Esophagus mucosa (tissue), 1 donor: ENCODE measurements at places on chromosomes 3 and 15. TPM values are rescaled to one million over a fixed set of nuclear protein-coding genes. Genes with fewer than 3 reads are reported as not detected.

Gene CNTN3
- total RNA-seq, result 0.04 TPM

Gene GUCA1C
- total RNA-seq, result not detected

DNA sequence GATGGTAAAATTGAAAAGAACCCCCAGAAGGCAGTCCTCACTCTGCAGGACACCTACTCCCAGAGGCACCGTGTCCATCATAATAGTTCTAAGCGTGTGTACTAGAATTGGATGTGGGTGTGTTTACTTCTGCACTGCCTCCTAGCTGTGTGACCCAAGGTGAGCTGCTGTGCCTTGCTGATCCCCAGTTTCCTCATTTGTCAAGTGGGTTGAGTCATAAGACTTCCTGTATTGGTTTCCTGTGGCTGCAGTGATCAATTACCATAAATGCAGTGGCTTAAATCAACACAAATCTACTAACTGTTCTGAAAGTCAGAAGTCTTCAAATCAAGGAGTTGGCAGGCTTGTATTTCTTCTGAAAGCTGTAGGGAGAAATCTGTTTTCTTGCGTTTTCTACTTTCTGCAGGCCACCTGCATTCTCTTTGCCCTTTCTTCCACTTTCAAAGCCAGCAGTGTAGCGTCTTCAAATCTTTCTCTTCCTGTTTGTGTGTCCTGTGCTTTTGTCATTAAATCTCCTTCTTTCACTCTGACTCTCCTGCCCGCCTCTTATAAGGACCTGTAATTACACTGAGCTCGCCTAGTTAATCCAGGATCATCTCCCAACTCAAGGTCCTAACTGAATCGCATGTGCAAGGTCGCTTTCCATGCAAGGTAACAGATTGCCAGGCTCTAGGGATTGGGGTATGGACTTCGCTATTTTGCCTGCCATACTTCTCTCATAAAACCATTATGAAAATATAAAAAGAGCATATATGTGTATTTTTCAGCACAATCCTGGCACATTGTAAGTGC, 59.0 kb downstream of the RORA start:
- peak; percentile 47 for ATAC-seq

DNA sequence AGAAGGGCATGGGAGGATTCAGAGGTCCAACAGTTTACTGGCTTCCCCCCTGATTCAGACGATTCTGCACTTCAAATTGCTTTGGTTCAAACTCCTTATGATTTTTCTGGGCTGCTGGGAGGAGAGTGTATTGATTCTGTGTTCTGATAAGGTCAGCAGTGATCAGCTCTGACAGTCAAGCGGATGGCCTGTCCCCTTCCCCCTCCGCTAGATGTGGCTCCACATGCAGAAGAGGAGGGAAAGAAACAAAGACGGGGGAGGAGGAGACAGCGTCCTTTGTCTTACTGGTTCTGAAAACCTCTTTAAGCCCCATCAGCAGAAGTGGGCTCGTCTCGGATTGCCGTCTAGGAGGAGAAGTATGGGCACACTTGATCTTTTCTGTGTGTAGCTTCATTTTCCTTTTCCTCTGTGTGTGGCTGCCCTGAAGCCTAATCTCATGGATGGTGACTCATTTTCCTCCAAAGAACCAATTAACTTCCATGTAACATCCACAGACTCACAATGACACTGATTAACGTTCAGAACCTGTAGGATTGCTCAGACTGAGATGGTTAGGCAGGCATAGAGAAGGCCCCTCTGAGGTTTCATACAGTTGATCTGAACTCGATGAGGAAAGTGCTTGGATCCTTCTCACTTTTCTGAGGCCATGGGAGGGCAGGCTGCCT, 162.4 kb upstream of the PPP2R3A start:
- ATAC-seq, result no peak

DNA sequence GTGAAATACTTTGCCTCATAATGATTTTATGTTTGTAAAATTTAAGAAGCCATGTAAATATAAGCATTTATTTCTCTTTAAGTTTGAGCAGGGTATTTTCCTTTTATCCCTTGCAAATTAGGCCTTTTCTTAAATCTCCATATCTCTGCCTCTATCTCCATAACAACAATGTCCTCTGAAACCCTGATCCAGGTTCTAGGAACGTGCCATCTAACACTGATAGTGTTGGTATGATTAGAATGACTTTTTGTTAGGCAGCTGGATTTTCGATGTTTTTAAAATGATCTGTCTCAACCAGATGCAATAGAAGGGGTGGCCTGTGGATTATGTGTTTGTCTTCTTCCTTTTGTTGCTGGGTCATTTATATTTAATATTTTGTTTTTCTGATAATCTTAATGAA, 77.9 kb downstream of the TRPC1 start:
- no peak for ATAC-seq

Gene P2RY14
- total RNA-seq, result 0.88 TPM

Gene GNL3
- total RNA-seq, result 76.4 TPM

GRCh38 chr15:33135355-33135781, 59.1 kb downstream of the FMN1 start:
- ATAC-seq, result no peak

Gene LDHAL6B
- total RNA-seq, result not detected

Gene LSMEM2
- total RNA-seq, result not detected

- ATAC-seq, result no peak
These were observed 3.7 kb downstream of the KPNA1 start for GRCh38 chr3:122510878-122511535.

- no peak for ATAC-seq
These were observed 990 bp downstream of the IQCF5 start for GRCh38 chr3:51874411-51874810.

GRCh38 chr15:63595065-63595464, 2.1 kb upstream of the FBXL22 start:
- ATAC-seq, result no peak

DNA sequence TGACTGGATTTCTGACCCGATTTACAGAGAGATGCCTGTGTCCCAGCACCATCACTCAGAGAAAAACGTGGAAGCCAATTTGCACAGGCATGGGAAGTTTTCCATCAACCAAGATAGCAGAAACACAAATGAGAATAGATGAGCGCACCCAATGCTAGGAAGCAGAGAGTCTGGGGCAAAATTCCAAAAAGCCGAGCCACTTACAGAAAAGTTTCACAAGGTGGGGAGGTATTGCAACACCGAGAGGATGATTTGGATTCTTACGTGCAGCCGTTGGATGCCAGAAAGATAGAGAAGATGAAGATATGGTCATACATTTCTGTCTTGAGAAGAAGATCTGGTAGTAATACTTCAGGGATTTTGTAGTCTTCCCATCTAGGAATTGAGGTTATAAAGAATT, 57.4 kb downstream of the UNC13C start:
- no peak for ATAC-seq

GRCh38 chr15:32739522-32740063, 21.8 kb downstream of the GREM1 start:
- ATAC-seq, result no peak

- ATAC-seq, result peak; percentile 32
These were observed 100.2 kb downstream of the RYK start for GRCh38 chr3:134150476-134150875.

DNA sequence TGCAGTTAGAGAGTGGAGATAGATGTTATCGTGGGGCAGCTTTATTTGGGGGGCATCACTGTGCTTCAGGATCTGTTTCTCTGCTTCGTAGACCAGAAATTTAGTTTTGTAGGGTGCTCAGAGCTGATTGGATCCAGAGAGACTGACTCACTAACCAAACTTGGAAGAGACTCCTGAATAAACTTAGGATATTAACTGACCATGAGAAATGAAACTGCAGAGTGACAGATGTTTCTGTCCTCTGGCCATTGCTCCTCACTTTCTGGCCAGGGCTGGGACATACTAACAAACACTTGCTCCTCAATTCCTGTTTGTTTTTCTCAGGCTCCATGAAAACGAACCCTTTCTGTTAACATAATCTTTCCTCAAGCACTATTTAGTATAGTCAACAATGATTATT, 4.3 kb downstream of the ZNF592 start:
- ATAC-seq, result no peak

- no peak for ATAC-seq
These were observed 305 bp upstream of the KPNA1 start for GRCh38 chr3:122515020-122515468.

Gene SAMD7
- total RNA-seq, result not detected

Gene ACP3
- total RNA-seq, result 57.5 TPM

- no peak for ATAC-seq
These were observed 48.2 kb downstream of the SV2B start for GRCh38 chr15:91148243-91148642.

- peak; percentile 74 for ATAC-seq
These were observed 10.1 kb downstream of the SCN10A start for GRCh38 chr3:38805765-38806386.

Gene STRIT1
- total RNA-seq, result not detected

- no peak for ATAC-seq
These were observed 16.9 kb downstream of the MYO1E start for GRCh38 chr15:59355730-59356129.

DNA sequence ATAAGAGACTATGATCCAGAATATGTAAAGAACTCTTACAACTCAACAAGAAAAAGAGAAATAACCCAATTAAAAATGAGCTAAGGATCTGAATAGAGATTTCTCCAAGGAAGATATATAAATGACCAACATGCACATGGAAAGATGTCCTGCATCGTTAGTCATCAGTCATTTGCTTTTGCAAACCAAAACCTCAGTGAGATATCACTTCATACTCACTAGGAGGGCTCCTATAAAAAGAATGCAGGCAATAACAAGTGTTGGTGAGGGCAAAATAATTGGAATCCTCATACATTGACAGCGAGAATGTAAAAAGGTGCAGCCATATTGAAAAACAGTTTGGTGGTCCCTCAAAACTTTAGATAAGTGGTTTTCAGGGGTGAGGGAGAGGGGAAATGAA, 56.9 kb downstream of the EXOG start:
- no peak for ATAC-seq

Gene ACKR2
- total RNA-seq, result 1.1 TPM

- no peak for ATAC-seq
These were observed 91.5 kb downstream of the RPL22L1 start for GRCh38 chr3:170778240-170779217.

Gene CFAP100
- not detected for total RNA-seq

DNA sequence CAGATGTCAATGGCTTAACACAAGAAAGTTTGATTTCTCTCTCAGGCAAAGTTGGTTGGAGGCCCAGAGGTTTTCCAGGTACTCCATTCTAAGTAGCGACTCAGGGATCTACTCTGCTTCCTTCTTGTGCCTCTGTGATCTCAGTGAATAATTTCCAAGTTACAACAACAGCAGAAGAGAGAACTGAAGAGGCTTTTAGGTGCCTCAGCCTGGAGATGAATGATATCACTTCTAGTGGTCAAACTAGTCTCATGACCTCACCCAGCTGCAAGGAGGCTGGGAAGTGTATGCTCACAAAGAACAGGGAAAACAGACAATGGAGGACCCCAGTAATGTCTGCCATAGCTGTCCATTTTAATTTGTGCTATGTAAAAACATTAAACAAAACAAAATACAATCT, 4.6 kb upstream of the PRICKLE2 start:
- ATAC-seq, result no peak

Gene ROPN1
- total RNA-seq, result not detected

- ATAC-seq, result no peak
These were observed 43.1 kb upstream of the NMD3 start for GRCh38 chr3:161177991-161178390.

Gene CLRN1
- not detected for total RNA-seq

DNA sequence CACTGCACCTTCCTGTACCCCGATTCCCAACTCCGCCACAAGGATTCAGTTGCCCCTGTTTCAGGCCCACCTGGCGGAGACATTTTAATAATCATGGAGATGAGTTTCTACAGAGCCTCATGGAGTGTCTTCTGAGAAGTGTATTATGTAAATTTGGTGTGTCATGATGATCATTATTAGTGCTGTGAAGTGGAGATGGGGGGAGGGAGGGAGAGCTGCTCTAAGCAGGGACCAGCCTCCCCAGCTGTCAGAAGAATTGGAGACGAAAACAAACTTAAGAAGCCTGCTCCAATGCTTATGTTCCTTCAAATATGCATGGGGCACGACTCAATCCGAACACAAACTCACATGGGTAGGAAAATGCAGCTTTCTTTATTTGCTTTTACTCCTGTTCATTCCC, 127.8 kb downstream of the EPHB1 start:
- no peak for ATAC-seq

Gene CPNE4
- 0.04 TPM for total RNA-seq

DNA sequence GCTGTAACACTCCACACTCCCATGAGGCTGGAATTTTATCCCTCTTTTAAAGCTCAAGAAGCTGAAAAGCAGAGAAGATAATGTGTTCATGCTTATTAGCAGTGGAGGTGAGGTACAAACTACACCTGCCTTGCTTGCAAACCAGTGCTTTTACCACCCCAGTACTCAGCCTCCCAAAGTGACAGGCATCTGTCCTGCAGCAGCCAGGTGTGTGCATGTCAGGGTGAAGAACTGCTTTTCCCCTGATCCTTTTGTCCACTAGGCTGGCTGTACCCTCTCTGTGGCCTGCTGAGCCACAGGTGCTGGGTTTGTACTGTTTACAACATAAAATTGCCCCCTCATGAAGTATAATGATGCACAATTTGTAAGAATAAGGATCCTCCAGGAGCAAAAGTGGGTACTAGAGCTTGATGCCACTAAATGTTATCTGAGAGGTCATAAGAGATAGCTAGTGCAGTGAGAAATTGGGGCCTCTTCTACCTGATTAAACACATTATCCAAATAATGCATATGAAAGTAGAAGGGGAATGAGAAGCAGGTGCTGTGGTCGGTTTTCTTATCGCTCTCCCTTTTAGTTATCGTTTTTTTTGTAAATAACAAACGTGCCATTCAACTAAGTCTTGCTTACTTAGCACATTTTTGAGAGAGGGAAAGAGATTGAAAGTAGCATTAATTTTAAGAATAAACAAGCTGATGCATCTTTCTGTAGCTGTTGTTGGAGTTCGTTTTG, 39.2 kb upstream of the GADL1 start:
- ATAC-seq, result no peak

Gene SLITRK3
- 0.16 TPM for total RNA-seq

DNA sequence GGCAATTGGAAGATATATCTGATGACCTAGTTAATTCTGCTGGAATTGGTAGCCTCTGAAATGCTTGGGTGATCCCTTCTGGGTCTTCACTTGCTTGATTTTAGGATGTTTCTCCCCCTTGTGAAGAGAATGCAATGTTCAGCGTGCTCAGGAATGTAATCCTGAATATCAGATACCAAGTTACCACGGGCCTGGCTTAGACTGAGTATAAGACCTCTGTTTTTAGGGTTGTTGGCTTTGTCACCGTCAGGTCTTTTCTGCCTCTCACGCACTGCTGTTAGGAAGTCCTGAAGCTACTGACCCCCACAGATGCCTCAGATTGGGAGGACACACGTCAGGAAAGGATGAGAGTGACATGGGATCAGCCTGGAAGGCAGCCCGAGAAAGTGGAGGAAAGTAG, 198.5 kb downstream of the CDIN1 start:
- ATAC-seq, result no peak

GRCh38 chr3:156071031-156071430, 49.3 kb upstream of the KCNAB1 start:
- no peak for ATAC-seq

Gene LRRC49
- 2.7 TPM for total RNA-seq

GRCh38 chr15:62462268-62462667, 297.2 kb upstream of the C2CD4B start:
- no peak for ATAC-seq

GRCh38 chr3:149586871-149587270, 71.0 kb downstream of the WWTR1 start:
- peak; percentile 53 for ATAC-seq
